ENCODE measurements at places on chromosomes 11 and 22.

DNA sequence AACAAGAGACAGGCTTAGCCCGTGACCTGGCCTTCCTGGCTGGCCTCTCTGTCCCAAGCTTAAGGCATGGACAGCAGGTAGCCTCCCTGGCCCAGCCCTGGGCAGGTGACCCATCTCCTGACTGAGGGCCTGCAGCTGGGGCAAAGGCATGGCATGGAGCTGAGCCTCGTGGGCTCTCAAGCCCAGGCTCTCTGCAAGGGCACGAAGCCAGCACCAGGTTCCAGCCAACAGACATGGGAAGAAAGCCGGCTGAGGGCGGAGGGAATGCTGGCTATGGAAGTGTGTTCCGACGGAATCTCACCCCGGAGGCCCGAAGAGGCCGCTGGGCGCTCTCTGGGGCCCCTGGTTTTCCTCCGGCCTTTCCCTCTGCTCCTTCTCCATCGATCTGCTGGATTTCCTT, 12.9 kb downstream of the DNAL4 start:
- no peak for DNase-seq

- DNase-seq = no peak
Observed at GRCh38 chr22:24482998-24483397, 12.1 kb upstream of the UPB1 start.

- DNase-seq = no peak
Observed at GRCh38 chr11:69380921-69381581, 87.1 kb downstream of the MYEOV start.

DNA sequence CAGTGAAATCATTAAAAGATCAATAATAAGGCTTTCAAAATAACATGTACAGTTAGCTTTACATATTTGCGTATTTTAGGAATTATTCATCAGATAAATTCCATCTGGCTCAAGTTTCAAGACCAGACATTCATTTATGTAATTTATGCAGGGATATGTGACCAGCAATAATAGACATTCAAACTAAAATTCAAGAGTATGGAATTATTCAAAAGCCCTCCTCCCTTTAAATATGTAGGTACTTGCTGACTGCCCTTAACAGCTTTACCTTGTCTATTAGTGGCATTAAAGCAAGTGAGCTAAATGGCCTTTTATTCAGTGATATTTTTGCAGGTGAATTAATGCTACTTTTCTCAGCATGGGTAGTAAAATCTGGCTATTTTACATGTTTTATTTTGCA, 126.1 kb downstream of the LRRC4C start:
- no peak for DNase-seq

GRCh38 chr11:66489636-66490035, 9.4 kb downstream of the DPP3 start:
- DNase-seq = no peak

- DNase-seq = no peak
Observed at GRCh38 chr22:23282089-23282501, 101.8 kb downstream of the BCR start.

DNA sequence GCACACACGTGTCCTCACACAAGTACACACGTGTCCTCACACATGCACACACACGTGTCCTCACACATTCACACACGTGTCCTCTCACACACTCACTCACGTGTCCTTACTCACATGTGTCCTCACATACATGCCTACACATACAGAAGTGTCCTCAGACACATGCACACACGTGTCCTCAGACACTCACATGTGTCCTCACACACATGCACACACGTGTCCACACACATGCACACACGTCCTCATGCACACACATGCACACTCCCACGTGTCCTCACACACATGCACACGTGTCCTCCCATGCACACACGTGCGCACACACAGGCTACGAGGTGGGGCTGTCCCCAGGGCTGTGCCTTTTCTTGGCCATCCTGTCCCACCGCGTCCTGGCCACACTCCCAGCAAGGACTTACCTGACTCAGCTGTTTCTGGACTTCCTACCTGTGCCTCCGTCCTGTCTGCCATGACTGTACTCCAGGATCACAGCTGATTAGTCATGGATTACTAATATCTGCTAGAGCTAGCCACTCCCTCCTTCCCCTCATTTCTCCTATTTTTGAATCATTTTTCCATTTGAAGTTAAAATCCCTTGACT, 990.2 kb downstream of the BRD1 start:
- DNase-seq = no peak

GRCh38 chr11:38819981-38820380, 2221.9 kb upstream of the RAG2 start:
- DNase-seq = no peak

GRCh38 chr11:57475671-57476046, 15.3 kb downstream of the RTN4RL2 start:
- DNase-seq = no peak
